ENCODE measurements at places on chromosomes 1 and 21.

GRCh38 chr1:22122273-22123070 is 20.4 kb downstream of the WNT4 start:
- DNase-seq, result no peak

- no peak for DNase-seq
Measured at GRCh38 chr1:201098992-201099677, 13.1 kb downstream of the CACNA1S start.

- DNase-seq, result no peak
Measured at GRCh38 chr1:65253800-65254319, 55.5 kb upstream of the DNAJC6 start.

- DNase-seq, result no peak
Measured at GRCh38 chr1:234892642-234893041, 236.0 kb downstream of the TOMM20 start.

- DNase-seq, result no peak
Measured at GRCh38 chr1:197029749-197030148, 37.3 kb downstream of the F13B start.

- DNase-seq, result no peak
Measured at GRCh38 chr1:64483731-64484414, 13.9 kb downstream of the CACHD1 start.

- no peak for DNase-seq
Measured at GRCh38 chr1:168623831-168624230, 47.4 kb downstream of the XCL1 start.

DNA sequence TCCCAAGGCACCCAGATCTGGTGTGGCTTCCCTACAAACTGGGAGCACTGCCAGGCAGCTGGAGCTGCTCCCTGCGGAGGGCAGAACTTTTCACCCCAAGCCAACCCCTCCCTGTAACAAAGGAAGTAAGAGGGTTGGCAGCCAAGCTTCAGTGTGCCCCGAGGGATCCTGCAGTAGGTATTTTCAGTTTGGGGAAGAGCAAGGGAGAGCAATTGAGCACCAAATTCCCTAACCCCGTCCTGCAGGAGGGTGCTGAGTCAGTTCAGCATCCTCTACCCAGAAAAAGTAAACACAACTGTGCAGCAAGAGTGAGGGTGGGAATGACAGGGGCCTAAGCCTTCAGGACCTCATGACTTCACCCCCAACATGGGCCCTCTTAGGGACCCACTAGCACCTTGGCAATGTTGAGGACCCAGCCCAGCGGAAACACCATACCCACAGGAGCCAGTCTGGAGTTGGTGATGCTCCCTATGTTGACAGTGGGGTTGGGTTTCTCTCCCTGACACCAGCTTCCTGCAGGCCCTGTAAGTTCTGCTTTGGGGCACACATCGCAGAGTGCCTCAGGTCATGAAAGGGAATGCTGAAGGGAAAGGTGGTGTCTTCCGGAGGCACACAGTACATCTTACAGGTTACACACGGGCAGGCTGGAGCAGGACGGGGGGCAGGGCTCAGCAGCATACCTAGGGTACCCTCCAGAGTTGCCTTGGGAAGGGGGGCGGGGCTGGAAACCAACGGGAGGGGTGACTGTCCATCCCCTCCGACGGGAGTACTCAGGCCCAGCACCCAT is 14.8 kb downstream of the SH3BP5L start:
- DNase-seq, result no peak

DNA sequence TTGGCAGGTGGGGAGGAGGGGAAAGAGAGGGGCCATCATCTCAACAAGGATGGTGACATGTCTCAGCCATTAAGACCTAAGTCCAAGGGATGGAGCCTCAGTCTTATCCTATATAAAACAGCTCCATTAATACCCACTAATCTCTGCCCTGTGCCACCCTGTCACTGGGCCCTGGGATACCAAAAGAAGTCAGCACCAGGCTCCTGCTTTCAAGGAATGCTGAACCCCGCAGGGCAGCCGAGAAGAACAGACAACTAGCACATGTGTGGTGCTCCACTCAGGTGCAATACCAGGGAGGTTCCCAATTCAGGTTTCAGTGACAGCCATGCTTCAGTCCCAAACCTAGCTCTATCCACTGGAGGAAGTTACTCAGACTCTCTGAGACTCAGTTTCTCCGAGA is 128.4 kb downstream of the GRIK3 start:
- DNase-seq, result no peak

GRCh38 chr1:2385606-2386280 is 5.6 kb downstream of the MORN1 start:
- DNase-seq, result no peak

- no peak for DNase-seq
Measured at GRCh38 chr1:84795966-84796600, 96.9 kb downstream of the LPAR3 start.

- DNase-seq, result no peak
Measured at GRCh38 chr1:207364614-207365013, 43.1 kb downstream of the CD55 start.

GRCh38 chr1:95622609-95623008 is 388.6 kb downstream of the RWDD3 start:
- DNase-seq, result no peak

- peak; percentile 39 for DNase-seq
Measured at GRCh38 chr1:218336328-218336727, 8.8 kb upstream of the TGFB2 start.

DNA sequence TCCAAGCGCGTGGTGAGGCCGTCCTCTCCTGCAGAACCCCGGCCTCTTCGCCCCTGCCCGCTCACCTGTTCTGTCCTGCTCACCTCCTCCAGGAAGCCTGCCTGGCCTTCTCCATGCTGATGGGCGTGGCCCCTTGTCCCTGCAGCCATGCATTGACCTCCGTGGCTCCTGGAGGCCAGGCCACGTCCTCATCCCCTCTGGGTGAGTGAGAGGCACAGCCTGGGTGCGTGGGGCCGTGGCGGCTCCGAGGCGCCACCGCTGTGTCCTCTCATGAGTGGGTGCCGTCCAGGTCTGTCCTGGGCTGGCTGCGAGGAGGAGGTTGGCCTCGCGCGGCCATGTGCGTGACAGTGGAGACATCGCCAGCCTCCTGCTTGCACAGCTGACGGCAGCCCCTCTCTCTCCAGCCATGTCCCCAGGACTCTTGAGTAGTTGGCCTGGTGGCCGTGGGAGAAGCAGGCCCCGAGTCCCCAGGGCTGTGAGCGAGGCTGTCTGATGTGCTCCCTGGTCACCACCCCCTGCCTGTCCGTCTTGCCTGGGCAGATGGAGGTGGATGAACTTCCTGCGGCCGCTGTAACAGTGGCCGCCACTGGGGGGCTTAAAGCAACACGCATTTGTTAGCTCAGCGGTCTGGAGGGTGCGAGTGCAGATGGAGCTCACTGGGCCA is 58.1 kb downstream of the PRKCZ start:
- no peak for DNase-seq

- DNase-seq, result no peak
Measured at GRCh38 chr1:228794173-228794572, 58.9 kb downstream of the RHOU start.

- no peak for DNase-seq
Measured at GRCh38 chr1:27009601-27010197, 3.0 kb downstream of the TENT5B start.

- DNase-seq, result no peak
Measured at GRCh38 chr1:145730900-145731299, 11.6 kb downstream of the CD160 start.

Data from NCI-H1930 (cell line).